Fibroblast of skin of right biceps (primary cell): ENCODE measurements at places on chromosomes 12 and 14.

GRCh38 chr12:14612250-14612649, 44.6 kb upstream of the PLBD1 start:
- DNase-seq: no peak

DNA sequence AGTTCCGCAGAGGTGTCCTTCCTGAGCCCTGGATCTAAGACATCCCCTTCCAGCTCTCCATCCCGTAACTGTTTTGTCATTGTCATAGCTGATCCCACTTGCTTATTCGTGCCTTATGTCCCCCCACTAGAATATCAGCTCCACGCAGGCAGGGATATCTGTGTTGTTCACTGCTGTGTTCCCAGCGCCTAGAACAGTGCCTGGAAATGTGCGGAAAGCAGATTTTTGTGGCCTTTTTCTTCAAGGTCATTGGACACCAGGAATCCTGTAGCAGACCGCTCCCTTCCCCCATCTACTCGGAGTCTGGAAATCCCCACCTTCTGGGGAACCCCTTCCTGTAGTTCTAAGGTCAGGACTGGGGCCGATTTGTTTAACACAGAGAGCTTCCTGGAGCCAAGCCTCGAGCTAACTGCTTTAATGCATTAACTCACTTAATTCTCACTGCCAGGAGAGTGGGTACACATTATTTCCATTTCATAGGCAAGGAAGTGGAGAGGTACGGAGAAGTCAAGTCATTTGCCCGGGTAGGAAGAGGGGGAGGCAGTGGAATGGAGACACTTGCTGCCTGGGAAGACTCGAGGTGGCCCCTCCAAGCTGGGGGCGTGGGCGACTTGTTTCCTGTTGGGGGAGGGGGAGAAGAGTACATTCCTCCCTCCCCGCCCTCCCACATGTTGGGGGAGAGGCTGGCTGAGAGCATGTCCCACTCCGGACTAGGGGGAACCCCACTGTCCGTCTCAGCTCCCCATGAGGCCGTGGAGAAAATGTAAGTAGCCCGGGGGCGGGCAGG, 1.2 kb upstream of the SH2B3 start:
- peak; percentile 70 for DNase-seq

- DNase-seq: no peak
Measured at GRCh38 chr14:90553921-90554336, 157.1 kb downstream of the CALM1 start.

DNA sequence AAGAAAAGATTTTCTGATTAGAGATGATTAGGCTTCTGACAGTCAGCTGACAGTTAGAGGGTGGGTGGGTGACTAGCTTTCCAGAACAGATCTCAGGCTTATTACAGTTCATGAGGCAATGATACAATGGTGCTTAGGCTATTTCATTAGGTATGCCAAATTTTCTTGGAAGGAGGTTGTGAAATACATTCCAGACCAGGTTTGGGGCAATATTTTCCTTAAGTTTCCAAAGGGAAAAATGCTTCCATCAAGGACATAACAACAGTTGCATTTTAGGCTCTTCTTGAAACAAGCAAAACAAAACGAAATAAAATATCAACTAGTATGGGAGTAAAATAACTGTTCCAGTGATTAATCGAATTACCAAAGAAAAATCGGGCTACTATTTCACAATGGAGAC, 59.3 kb upstream of the CNTN1 start:
- no peak for DNase-seq

DNA sequence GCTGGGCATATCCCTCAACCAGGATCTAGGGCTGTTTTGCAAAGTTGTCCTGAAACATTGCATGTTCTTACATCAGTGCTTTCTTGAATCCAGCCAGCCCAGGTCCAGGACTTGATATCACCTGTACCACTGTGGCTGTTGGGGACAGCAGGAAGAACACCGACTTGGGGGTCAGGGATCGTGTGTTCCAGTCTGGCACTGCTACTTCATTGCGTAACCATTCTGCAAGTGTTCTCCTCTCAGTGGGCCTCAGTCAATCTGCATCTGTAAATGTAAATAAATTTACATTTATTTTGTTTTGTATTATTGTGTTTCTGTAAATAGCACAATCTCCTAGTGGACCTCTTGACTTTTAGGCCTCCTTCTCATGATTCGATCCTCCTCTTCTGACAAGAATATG, 167.3 kb downstream of the SUDS3 start:
- no peak for DNase-seq

- no peak for DNase-seq
Measured at GRCh38 chr14:76591266-76591665, 170.0 kb upstream of the VASH1 start.

DNA sequence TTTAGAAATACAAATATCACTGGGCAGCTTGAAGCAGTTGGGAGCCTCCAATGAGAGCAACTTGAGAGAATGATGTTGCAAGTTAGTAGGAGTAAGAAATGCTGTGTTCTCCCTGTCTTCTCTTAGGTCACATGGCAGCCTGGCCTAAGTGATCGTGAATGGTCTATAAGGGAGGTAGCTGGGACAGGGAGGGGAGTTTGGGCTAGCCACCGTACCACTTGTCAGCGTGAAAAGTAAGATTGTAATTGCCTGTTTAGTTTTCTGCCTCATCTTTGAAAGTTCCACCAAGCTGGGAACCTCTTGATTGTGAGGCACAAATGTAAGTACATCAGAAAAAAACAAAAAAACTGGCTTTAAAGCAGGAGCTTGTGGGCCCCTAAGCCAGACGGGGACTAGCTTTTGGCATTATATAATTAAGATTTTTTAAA, 36.4 kb downstream of the MDM2 start:
- no peak for DNase-seq

GRCh38 chr14:101878822-101879528, 85.4 kb upstream of the DYNC1H1 start:
- DNase-seq: no peak

GRCh38 chr14:32372154-32372553, 43.1 kb downstream of the AKAP6 start:
- peak; percentile 97 for DNase-seq

- DNase-seq: no peak
Measured at GRCh38 chr14:105774001-105774400, 247.6 kb downstream of the TMEM121 start.

- peak; percentile 5 for DNase-seq
Measured at GRCh38 chr12:126663304-126664094, 1598.3 kb downstream of the AACS start.

- peak; percentile 83 for DNase-seq
Measured at GRCh38 chr12:20063116-20063515, 305.2 kb upstream of the PDE3A start.

DNA sequence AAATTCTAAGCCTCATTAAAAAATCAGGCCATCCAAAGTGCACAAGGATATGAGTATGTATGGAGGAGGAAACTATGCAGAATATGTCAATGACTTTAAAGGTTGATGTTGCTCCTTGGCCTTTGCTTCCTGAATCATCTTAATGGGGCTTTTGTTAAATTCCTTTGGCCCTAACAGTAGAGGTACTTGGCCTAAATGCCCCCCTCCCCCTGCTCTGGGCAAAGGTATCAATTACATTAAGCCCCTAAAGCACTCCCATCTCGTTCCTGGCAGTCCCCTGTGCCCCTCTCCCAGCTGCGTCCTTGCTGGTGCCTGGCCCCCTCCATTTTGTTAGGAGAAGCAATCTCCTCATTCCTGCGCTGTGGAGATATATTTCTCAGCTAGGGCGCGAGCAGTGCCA, 4.8 kb downstream of the COPZ1 start:
- DNase-seq: peak; percentile 43

GRCh38 chr12:49934505-49934904, 16.0 kb upstream of the AQP2 start:
- no peak for DNase-seq

DNA sequence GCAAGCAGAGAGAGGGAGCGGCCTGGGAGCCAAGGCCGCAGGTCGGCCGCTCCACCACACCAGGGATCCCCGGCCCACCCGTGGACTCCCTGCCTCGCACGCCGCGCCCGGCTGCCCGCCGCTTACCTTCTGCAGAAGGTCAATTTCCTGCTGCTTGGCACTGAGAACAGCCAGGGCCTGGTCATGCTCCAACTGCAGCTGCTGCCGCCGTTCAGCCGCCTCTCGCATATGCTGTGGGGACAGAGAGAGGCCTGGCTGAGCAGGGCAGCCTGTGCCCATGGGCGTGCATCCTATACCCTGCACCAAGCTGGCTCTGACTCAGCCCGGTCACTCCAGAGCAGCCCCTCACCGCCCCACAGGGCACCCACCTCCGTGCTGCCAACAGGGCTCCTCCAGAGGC, 141.1 kb downstream of the PIWIL1 start:
- no peak for DNase-seq

- DNase-seq: peak; percentile 96
Measured at GRCh38 chr12:124829008-124829707, 34.5 kb downstream of the SCARB1 start.

DNA sequence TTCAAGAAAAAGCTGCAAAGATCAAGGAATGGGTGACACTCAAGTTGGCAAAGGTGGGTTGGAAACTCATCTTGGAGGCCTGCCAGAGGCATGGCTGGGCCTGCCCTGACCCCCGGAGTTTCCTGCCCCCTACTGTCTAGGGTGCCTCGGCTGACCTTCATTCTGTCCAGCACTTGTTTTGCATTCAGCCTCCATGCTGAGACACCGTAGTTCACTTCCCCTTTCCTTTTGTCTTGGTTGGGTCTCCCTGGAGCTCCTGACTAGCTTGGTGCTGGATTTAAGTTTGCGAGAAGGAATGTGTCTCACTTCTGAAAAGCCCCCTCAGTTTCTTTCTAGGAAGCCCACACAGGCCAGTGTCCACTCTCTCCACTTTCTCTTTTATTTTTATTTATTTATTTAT, 26.5 kb downstream of the PLEKHH1 start:
- DNase-seq: no peak

GRCh38 chr12:27343255-27344000, 10.8 kb downstream of the BMAL2 start:
- DNase-seq: peak; percentile 94

DNA sequence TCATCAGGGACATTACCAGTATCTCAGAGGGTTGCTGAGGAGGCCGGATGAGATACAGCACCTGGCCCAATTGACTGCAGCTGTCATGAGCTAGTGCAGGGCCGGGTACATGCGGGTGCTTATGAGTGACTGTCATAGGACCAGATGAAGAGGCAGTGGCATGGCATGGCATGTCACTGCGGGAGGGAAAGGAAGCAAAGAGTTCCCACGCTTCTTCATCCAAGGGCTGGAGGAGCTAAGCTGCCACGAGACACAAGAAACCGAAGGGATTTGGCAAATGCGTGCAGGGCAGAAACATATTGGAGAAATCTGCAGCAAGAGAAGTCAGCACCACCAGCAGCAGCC, 10.7 kb upstream of the GPX2 start:
- no peak for DNase-seq

DNA sequence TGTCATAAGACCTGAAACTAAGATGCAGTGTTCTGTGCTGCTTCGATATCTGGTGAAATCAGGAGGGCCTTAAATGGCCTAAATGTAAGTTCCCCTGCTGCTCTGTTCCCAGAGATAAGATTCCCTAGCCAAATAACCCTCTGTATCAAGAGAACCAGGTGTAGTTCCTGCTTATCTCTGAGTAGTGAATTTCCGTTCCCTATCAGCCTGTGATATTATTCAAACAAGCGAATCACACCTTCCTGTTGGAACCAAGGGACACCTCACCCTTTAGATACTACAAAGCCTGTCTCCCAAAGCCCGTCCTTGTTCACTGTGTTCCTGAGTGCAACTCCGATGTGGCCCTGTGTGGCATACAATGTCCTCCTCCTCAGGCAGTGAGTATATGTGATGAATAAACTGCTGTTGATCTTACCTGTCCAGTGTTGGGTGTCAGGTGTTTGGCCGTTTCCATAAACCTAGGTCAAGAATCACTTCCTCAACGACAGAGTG, 52.2 kb upstream of the COCH start:
- DNase-seq: no peak

DNA sequence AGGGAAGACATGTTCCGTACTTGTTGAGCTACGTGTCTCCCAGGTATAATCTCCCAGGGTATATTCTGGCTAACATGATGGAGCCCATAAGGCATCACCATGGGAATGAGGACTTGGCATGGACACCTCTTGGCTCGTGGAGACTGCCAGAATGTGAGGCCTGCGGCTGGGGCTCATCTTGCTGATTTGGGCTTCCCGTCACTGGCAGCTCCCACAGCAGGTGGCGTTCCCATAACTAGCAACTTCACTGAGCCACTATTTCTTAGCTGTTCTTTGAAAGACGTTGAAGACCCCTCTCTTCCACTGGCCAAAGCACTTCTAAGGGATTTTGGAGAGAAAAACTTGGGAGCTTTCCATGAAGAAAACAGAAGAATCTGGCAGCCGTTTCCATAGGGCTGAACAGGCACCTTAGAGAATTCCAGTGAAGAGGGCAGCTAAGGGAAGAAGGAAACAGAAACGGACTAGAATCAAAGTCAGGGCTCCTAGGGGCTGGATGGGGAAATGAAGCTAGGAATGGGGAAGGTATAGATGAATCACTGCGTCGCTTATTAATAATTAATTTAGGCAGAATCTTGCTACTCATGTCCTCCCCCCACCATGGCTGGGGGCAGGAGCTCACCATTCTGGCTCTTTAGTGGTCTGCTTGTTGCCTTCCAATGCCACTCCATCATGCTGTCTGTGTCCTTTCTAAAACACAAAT, 39.7 kb upstream of the FOS start:
- DNase-seq: no peak

DNA sequence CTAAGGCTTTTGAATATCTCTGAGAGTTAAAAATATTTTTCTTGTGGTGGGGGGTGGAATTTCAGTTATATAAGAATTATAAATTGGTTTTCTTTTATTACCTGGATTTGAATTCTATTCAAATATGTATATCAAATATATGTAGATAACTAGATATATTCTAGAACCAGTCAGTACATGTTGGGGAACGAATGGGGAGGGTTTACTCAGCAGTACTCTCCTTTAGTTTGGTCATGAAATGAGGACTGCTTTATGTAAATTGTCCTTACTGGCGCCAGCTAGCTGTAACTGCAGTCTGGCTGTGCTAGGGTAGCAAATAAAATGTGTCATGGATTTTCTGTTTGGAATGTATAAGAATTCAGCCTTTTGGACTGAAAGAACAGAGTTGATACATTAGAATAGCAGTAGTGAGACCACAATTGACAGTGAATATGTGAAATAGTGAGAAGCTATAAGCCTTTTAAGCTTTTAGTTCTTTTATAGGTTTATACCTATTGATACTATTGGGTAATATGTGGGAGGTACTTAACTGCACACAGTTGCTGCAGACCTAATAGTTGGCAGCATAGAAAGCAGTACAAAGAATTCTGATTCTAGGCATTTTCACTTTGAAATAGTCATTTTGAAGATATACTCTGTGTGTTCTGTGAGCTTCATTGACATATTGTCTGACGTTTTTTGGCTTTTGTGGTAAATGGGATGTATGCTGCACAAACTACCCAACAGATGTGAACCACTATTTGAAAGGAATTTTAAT, 29.0 kb downstream of the ATF7IP start:
- DNase-seq: peak; percentile 85

DNA sequence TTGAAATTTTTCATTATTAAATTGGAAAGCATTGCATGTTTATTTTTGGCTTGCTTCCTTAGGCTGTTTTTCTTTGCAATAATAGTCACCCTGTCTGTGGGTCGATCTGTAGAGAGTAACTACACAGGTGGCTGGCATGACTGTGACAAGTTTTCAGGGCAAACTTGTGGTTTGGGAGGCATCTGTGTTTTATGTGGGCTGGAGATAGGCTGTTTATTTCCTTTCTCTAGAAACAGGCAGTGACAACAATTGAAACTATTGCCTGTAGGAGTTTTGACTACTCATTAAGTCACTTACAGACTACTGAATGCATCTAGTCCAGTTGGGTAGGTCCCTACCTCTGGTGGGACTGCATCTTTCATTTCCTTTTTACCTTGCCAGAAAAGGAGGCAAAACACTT, 155.6 kb downstream of the DYRK2 start:
- DNase-seq: no peak

GRCh38 chr14:69877492-69877891, 1.7 kb upstream of the SMOC1 start:
- no peak for DNase-seq

- no peak for DNase-seq
Measured at GRCh38 chr12:9707356-9707755, 25.5 kb downstream of the CLECL1 start.
